Stimulated activated CD8-positive, alpha-beta memory T cell treated with anti-CD3 and anti-CD28 coated beads, Interleukin-7, amount 100 ng/mL, for 48 hours (primary cell): ENCODE measurements at places on chromosomes 2 and 18.
A peak's percentile ranks its signal among the peaks of the same experiment; 100 is the strongest.

DNA sequence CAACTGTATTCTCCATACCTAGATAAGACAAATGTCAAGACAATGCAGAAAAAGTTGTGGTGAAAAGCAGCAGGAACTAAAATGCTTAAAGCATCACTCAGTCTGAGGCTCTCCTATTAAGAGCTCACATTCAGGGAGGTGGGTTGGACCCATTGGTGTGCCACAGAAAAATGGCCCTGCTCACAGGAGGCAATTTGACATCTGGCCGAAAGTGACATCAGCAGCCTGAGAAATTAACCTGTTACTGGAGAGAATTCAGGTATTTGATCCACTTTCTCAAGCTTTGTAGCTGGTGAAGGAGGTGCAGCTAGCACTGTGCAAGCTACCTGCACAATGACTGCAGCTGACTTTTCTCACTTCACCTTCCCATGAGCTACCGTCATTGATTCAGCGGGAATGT lies 86.0 kb downstream of the TMEM247 start:
- DNase-seq: no peak

- no peak for DNase-seq
These were observed 25.0 kb upstream of the RAPGEF4 start for GRCh38 chr2:172710584-172711047.

DNA sequence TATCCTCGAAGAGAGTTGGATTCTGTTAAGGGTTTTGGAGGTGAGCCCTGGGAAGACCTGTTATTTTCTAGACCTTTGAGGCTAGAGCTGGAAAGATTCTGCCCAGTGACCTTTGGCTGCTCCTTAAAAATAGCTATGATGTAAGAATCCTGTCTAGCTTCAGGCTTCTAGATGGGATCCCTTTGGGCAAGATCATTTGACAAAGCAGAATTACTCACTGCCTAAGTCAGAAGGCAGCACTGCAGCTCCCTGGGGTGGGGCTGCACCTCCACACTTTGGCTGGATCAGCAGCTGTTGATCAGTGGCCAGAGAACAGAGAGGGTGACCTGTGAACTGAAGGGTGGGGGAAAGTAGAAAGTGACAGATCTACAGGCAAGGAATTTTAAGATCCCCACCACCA lies 103.8 kb downstream of the ASAP2 start:
- DNase-seq: no peak

GRCh38 chr2:30332791-30333453 lies 101.6 kb downstream of the LBH start:
- no peak for DNase-seq

DNA sequence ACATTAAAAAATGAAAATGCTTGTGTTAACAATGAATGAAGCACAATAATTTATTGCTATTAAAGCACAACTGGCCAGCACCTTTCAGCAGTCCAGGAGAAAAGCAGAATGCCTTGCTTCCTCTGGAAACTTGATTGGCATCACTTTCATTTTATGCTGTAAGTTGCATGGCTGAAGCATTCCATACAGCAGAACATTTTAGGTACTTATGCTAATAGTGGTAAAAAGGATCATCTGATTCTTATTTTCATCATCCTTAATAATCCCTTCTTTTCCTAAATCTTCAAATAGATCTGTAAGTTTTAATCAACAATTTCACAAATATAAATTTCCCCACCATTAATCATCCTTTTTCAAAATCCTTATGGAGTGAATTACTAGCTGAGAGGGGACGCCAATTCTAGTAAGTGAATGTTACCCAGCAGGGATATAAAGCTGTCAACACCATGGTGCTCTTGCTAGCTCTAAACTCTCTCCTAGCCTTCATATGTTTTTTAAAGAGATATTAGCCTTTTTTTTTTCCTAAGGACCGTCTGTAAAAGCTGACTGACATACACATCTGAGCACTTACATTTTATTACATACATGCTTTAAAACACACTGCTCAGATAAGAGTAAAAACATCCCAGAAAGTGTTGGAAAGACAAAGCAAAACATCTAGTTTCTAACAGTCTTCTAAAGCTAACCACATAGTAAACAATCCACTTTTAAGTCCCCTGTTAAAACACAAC lies 5.3 kb downstream of the SATB2 start:
- DNase-seq: no peak

DNA sequence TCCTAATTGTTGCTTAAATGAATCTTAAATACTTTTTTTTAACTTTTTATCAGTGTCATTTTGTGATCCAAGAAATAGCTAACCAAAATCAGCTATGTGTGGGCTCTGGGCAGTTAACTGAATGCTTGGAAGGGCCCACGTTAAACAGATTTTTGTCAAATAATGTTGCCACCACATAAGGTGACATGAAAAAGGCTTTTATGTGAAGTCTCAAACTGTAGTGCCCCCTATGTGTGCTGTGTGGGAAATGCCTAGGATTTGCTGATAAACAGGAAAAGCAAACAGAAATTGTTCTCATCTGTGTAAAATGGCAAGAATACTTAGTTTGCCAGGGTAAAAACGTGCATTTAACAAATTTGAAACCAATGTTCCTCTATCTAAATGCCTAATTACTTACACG lies 242.2 kb downstream of the ZNF516 start:
- DNase-seq: no peak

- DNase-seq: no peak
These were observed 95.7 kb downstream of the EFEMP1 start for GRCh38 chr2:55827855-55828254.

GRCh38 chr2:108534584-108535356 lies 500 bp downstream of the LIMS1 start:
- peak; percentile 24 for DNase-seq

DNA sequence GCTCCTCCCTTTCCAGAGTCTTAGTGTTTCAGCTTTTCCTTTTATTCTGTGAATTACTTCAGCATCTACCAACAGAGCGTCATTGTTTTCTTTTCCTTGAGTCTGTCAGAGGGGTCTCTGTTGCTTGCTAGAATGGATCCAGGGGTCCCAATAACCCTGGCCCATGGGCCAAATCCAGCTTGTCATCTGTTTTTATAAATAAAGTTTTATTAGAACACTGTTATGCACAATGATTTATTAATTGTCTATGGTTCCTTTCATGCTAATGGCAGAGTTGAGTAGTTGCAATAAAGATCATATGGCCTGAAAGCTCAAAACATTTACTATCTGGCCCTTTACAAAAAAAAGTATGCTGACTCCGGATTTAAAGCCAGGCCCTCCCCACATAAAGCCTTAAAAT lies 58.8 kb downstream of the MRPL35 start:
- no peak for DNase-seq
